ENCODE measurements at places on chromosomes 2 and 18.
A peak's percentile ranks its signal among the peaks of the same experiment; 100 is the strongest.

- DNase-seq = no peak
Measured at GRCh38 chr2:206352571-206352970, 78.1 kb downstream of the ZDBF2 start.

- no peak for DNase-seq
Measured at GRCh38 chr18:69123421-69123820, 277.3 kb upstream of the DOK6 start.

- no peak for DNase-seq
Measured at GRCh38 chr2:57758686-57759085, 287.9 kb upstream of the VRK2 start.

- no peak for DNase-seq
Measured at GRCh38 chr2:88307817-88308216, 137.7 kb downstream of the THNSL2 start.

DNA sequence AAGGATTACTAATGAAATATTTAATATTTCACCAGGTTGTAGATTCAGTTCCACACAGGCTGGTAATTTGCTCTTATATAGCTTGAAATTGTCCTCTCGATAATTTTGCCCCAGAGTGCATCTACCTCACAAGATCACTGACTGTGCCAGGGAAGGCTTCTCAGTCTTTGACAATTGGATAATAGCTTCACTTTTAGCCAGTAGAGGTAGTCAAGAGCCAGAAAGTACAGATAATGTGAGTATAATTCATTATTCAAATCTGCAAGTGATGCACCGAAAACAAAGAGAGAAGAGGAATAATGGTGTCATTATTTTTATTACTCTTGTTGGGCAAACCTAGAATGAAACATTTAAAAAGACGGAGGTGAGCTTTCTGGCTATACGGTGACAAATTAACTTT, 292.8 kb downstream of the EN1 start:
- no peak for DNase-seq

GRCh38 chr2:241354668-241355658, 1.1 kb upstream of the FARP2 start:
- peak; percentile 44 for DNase-seq

DNA sequence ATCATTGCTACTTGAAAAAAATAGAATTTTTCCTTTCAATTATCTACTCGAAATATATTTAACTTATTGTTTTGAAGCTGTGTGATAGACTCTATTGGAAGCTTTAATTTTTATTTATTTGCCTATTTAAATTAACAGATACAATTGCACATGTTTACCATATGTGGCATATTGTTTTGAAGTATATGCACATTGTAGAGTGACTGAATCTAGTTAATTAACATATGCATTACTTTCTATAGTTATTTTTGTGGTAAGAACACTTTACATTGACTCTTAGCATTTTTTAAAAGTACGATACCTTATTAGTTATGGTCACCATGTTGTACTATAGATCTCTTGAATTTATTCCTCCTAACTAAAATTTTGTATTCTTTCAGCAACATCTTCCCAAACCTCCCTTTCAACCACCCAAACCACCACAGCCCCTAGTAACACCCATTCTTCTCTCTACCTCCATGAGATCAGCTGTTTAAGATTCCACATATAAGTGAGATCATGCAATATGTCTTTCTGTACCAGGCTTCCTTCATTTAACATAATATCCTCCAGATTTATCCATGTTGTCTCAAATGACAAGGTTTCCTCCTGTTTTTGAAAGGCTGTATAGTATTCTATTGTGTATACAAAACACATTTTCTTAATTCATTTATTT, 58.5 kb upstream of the SPHKAP start:
- no peak for DNase-seq

DNA sequence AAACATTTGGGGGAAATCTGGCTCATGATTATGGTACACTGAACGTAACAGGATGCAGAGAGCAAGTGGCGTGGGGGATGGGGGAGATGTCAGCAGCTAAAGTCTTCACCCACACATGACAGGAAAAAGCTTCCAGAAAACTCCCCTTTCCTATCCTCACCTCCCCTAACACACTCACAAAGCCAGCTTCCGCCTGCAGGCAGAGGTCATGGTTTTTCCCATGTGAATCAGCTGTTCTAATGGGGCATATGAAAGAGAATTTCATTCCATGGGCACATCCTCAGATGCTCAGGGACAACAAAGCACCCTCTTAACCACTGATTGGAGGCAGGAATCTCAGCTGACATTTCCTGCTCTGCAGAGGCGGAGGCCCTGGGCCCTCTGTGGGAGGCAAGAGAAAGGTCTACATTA, 129.1 kb downstream of the TSN start:
- DNase-seq = no peak

DNA sequence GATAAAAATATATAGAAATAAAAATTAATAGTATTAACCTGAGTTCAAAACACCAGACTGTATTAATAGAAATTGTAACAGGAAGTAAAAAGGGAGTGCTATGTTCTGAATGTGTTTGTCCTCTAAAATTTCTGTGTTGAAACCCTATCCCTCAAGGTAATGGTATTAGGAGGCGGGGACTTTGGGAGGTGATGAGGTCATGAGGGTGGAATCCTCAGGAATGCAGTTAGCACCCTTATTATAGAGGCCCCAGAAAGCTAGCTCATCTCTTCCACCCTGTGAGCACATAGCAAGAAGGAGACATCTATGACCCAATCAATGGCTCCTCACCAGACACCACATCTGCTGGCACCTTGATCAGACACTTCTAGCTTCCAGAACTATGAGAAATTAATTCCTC, 124.5 kb downstream of the CMPK2 start:
- DNase-seq = no peak

GRCh38 chr2:230348787-230349186, 21.8 kb downstream of the SP140L start:
- no peak for DNase-seq

GRCh38 chr2:191230174-191230573, 15.0 kb upstream of the MYO1B start:
- no peak for DNase-seq

- DNase-seq = no peak
Measured at GRCh38 chr2:181471783-181472182, 14.6 kb downstream of the ITGA4 start.

GRCh38 chr2:20365249-20365817, 14.7 kb upstream of the PUM2 start:
- no peak for DNase-seq

DNA sequence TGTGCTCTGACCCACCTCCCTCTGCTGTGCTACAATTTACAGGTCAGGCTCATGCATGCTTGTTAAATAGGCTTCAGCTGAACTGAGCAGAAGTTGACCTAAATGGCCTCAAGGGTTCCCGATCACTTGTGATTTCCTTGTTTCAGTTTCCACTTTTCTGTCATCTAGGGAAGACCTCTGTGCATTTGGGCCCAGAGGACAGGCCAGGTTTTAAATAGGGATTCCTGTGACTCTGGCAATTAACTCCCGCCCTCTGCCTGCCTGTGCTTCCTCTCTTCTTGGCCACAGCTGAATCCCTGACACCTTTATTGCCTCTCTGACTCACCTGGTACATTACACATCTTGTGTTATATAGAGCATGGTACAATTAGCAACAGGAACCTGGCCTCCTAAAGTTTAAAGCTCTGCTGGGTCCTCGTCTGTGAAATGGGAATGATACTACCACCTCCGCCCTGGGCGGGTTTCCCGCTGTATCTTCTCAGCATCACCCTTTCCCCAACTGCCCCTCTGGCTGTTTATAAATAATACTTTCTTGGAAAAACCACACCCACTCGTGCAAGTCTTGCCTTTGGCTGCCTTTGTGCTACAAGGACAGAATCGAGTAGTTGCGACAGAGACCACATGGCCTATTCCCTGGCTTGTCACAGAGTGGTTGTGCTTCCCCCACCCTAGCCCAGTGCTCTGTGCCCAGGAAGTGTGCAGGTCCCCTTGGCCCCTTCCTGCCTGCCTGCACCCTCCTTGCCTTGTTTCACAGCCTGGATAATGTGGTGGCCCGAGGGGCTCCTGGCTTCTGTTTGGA, 7.9 kb downstream of the CABLES1 start:
- no peak for DNase-seq

GRCh38 chr2:208982831-208983230, 441.0 kb upstream of the MAP2 start:
- no peak for DNase-seq

- DNase-seq = no peak
Measured at GRCh38 chr2:107418708-107419107, 408.0 kb upstream of the RGPD4 start.

DNA sequence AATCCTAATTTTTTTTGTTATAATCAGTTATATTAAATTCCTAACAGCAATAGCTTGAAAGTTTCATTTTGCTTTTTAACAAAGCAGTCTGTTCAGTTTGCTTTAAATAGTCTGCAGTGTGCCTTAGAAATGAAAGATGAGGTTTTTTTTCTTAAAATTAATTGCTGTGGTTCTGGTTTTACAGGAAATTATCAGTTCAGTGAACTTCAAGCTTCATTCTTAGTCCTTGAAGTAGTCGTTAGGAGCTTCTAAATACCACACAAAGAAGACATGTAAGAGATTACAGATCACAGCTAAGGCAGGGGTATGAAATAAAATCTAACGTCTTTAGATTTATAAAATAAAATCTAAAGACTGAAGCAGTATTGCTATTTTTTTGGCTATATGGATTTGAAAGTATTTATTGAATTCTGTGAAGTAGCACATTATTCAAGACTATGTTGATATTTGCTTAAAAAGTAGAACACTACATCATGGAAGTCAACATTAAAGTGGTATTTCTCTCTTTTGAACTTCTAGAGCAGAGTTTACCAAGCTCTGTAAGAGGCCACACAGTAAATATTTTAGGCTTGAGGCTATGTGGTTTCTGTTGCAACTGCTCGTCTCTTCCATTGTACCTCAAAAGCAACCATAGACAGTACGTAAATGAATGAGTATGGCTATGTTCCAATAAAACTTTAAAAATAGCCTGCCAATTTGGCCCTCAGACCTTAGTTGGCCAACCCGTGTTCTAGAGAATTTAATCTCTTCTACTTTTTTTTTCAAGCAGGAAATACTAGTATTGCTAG, 81.5 kb upstream of the STON1 start:
- no peak for DNase-seq

DNA sequence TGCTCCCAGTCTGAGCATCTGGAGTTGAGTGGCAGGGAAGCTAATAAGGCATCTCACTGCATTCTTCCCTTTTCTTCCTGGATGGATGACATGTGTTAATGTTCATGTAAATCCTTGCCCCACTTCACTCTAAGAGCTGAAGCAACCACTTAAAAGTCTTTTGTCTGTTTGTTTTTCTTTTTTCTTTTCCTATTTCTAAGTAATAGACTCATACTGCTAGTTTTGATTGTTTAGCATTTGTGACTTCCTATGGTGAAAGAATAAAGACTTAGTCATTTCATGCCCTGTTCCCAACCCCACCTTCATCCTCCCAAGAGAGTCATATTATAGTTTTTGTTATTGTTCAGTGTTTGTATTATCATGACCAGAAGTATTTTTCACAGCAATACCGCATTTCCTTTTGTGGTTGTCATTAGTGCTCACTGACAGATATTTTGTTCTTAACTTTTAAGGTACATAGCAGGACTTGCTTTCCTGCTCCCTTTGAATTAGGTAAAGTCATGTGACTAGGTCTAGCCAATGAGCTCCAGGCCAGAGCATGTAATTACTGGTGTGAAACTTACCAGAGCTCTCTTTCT, 18.1 kb upstream of the SPP2 start:
- DNase-seq = peak; percentile 78

- DNase-seq = no peak
Measured at GRCh38 chr2:238422285-238422684, 4.4 kb upstream of the ASB1 start.

- DNase-seq = no peak
Measured at GRCh38 chr2:201972621-201973255, 60.9 kb upstream of the FZD7 start.

DNA sequence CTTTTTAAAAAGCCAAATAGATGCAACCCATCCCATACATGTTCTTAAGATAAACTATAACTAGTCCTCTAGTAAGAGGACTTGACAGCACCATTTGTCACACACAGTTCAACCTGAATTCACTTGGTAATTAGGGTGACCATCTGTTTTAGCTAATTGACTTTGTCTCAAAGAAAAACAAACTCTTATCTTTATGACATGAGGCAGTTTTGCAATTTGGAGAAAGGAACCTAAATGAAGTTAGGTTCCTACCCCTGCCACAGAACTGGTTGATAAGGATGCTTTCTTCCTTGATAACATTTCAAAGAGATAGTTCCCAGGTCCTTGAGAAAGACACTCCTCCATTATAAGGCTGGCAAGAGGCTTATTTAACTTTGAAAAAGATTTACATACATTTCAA, 57.4 kb upstream of the LRRTM1 start:
- no peak for DNase-seq

GRCh38 chr2:149738767-149739166, 151.2 kb upstream of the MMADHC start:
- DNase-seq = no peak

GRCh38 chr2:178304333-178304732, 110.0 kb downstream of the OSBPL6 start:
- DNase-seq = no peak

- DNase-seq = no peak
Measured at GRCh38 chr18:55236150-55236931, 277.1 kb upstream of the CCDC68 start.

DNA sequence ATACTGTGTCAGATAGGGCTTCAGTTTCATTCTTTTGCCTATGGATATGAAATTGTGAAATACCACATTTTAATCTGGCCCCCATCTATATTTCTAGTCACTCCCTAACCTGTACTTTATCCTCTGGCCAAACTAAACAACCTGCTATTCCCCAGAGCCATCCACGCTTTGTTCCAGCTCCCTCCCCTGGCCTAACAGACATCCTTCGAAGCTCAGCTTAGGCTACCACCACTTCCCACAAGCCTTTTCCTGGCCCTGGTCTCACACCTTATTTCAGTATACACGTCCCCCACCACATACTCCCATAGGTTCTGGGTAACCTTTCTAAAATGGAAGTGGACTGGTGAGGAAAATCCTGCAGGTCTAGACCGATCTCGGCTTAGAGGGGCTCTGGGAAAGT, 55.4 kb downstream of the MAP4K3 start:
- no peak for DNase-seq

- no peak for DNase-seq
Measured at GRCh38 chr2:154457286-154457685, 241.2 kb upstream of the KCNJ3 start.

DNA sequence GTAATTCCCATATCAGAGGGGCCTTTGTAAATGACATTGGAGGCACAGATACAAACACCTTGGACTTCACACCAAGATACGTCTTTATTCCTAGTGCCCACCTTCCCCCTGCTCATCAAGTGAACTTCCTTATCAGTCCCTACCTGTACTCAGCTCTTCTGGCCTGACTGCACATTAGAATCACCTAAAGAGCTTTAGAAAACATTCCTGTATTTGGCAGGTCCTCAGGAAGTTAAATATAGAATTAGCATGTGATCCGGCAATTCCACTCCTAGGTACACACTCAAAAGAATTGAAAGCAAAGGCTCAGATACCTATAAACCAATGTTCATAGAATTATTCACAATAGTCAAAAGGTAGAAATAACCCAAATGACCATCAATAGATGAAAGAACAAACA, 46.6 kb downstream of the ALK start:
- DNase-seq = no peak

DNA sequence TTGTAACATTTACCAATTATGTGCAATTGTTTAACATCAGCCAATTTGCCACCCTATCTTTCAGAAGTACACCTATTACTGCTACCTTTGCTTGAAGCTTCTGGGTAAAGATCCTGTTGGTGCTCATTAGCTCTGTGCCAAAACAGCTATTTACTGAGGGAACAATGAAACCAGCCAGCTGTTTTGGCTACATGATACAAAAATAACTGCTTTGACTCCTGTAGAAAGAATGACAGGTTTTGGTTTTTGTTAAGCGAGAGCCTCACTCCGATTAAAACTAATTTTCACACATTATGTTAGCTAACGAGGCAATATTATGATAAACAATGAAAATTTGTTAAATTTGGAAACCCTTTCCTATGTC, 907.0 kb downstream of the EPHA4 start:
- DNase-seq = no peak

Data from T-cell (primary cell).